Cortex of kidney (tissue), 1 donor: ENCODE measurements at places on chromosomes 5 and 9.

GRCh38 chr9:106920701-106921283, 57.8 kb downstream of the ZNF462 start:
- DNase-seq = no peak

GRCh38 chr5:43639566-43639965, 36.6 kb downstream of the NNT start:
- DNase-seq = no peak

GRCh38 chr9:102428305-102428704, 566.8 kb upstream of the CYLC2 start:
- DNase-seq = no peak

GRCh38 chr9:73146111-73146815, 5.4 kb upstream of the ANXA1 start:
- no peak for DNase-seq

DNA sequence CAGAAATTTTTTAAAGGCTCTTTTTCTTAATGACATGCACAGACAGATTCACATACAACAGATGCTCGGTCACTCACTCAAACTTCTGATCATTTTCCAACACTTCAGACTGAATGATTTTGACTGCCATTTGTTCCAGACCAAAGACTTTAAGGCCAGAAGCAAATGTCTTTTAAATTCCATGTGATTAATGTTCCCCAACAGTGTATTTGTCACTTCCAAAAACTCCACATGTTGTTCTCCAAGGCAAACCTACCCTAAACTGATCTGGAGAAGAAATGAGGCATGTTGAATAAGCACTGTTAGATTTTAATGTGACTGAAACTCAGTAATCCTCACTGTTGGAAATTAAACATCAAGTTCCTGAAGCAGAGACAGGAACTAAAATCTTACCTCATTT, 366.7 kb downstream of the GABRG2 start:
- no peak for DNase-seq

- no peak for DNase-seq
Measured at GRCh38 chr5:150066436-150066835, 19.9 kb downstream of the CSF1R start.

GRCh38 chr9:22452415-22453010, 5.9 kb downstream of the DMRTA1 start:
- no peak for DNase-seq

GRCh38 chr5:6783787-6784186, 70.6 kb downstream of the TENT4A start:
- DNase-seq = no peak

DNA sequence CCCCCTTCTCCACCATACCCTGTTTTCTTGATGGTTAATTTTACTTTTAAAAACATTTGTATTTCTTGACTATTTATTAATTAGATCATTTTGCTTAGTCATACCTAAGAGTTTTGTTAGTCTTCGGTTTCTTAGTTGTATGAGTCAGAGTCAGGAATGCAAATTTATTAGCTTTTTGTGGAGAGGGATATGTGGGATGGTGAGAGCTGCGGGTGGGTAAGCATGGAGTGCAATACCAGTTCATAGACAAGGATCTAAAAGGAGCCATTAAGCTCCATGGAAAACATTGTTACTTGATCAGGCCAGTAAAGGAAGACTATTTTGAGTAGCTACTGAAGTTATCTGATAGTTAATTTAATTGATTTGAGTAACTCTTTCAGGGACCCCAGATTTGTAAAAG, 77.5 kb downstream of the ZSWIM6 start:
- DNase-seq = no peak

DNA sequence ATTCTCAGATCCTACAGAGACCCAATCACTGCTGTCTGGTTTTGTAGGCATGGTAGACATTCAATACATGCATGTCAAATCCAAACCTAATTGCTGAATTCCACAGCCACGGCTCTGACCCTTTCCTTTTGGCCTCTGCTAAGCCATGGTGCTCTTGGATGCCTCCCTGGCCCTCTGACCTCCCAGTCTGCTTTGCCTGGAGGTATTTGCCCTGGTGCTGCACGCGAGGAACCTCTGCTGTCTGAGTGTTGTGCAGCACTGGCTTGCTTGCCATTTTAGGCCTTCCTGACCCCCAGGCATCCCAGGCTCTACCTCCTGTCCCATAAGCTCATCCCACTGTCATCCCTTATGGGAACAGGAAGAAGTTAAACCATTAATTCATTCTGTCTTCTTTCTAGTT, 60.9 kb downstream of the DOCK2 start:
- no peak for DNase-seq

GRCh38 chr9:36980148-36980974, 53.7 kb downstream of the PAX5 start:
- no peak for DNase-seq

DNA sequence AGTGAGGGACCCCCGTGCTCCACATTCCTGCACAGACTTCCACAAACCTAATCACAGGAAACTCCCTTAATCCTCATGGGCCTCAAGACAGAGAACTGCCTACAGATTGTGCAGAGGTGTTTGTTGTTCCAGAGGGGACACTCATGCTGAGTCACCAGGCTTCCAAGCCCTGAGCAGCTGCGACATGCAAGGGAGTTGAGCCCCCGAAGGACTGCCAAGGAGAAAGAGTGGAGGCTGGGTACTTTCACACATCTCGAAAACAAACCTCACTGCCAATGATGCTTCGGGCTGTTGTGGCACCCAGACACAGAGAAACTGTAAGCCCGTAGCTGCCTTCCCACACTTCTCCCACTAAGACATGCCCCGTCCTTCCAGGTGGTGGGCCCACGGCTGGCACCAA, 480.8 kb downstream of the CDH12 start:
- DNase-seq = no peak

DNA sequence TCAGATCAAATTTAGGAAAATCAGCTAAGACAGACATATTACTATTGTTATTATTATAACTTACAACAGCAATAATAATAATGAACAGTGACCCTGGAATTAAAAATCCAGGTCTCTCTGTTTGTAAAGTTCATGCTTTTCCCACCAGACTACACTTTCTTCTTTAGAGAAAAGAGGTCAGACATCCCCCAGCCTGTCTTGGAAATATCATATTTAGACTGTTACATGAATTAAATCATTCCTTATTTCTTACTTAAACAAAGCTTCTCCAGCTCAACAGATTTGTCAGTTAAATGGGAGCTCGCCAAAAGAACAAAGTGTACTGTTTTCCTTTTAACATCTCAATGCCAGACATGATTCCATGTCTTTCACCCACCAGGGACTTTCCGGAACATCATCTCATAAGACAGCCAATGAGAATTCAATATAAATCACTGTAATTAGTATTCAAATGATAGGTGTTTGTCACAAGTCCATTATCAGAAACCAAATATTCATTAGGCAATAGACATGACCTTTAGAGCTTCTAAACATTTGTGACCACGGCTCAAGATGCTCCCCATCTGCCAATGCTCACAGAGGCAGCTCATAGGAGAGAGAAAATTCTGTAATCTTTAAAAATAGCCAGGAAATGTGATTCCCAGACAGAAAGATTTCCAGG, 351.9 kb downstream of the ENC1 start:
- DNase-seq = no peak

- no peak for DNase-seq
Measured at GRCh38 chr9:133051281-133051900, 10.4 kb upstream of the CEL start.

GRCh38 chr9:130785053-130785452, 50.0 kb upstream of the ABL1 start:
- no peak for DNase-seq

DNA sequence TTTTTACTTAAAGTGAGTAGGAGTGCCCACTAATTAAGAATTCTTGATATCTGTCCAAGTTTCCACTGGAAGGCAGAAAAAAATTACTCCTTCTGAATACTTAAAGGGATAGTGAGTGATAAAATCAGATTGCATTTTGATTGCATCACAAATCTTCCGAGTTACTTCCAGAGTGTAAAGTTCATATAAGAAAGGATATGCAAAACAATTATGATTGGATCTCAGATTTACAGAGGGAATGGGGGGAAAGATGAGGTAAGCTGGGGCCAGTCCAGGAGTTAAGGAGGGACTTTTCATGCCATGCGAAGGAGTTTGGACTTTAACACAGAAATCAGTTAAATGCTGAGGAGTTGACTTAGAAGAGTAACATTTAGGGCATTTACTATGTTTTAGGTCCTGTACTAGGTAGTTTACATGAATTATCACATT, 9.3 kb upstream of the RNF145 start:
- no peak for DNase-seq

- DNase-seq = no peak
Measured at GRCh38 chr5:87268126-87268969, 665 bp downstream of the RASA1 start.

DNA sequence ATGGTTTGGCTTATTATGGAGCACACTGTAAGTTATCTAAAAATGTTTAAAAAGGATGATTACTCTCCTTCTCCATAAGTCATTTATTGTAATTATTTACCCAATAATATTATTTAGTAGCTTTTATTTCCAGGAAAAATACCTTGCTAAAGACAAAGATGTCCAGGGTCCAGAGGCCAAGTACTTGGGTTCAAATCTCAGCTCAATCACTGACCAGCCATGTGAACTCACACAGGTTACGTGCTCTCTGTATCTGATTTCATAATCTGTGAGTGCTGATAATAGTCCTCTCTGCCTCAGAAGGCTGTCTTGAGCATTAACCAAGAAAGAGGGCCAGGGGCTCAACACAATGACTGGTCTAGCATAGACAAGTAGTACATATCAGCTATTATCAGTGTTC, 27.0 kb downstream of the ALDH1A1 start:
- no peak for DNase-seq

GRCh38 chr5:103373597-103374472, 115.3 kb downstream of the MACIR start:
- DNase-seq = no peak

DNA sequence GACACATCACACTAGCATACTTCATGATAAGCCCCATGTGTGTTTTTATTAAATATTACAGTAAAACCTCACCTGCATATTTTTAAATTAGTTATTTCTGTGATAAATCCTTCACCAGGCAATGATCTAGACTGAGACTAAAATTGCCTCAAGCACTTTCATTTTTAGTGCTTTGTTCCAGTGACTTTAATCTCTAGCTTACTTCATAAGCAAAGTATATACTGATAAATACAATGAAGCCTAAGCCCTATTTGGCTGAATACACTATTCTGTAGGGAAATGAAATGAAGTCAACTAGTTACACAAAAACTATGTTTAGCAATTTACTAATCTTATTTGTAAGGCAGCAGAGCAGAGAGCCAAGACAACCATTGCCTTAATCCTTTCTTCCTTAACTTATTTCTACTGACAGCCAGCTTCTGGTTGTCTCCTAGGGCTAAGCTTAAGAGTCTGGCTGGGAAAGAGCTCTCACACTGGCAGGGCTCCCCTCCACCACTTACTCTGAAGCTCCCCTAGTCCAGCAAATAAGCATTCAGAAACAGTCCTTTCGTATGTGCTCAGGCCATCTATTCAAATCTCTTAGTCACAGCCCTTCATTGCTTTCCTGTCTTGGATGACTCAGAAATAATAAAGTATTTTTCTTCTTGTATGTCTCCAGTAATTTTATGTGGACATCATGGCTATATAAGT, 31.4 kb upstream of the MTAP start:
- DNase-seq = no peak

- no peak for DNase-seq
Measured at GRCh38 chr5:42715785-42716184, 40.8 kb upstream of the CCDC152 start.
